ENCODE measurements at places on chromosomes 5 and 9. TPM values are rescaled to one million over a fixed set of nuclear protein-coding genes. Genes with fewer than 3 reads are reported as not detected.

GRCh38 chr5:124866355-124867136 is 120.1 kb upstream of the ZNF608 start:
- H3K4me3 ChIP-seq, result no peak overlapping the region
- H3K27ac ChIP-seq, result no peak overlapping the region
- no peaks in the 10 kb centered on the region for H3K27me3 ChIP-seq
- H3K36me3 ChIP-seq, result no peaks in the 10 kb centered on the region

DNA sequence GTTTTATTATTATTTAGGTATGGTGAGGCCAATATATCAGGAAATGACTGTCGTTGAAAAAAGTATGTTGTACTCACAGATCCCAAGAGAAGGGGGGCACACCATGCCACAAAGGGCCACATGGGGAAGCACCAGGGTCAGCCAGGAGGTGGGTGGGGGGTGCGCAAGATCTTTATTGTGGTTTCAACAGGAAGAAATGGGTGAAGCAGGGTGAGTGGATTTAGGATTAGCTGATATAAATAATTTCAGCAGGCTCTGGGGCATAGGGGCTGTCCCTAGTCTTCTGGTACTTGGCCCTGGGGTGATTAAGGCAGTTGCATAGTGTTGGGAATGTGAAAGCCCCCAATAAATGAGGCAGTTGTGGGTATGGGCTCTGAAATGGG is 8.6 kb downstream of the PDCD1LG2 start:
- no peaks in the 10 kb centered on the region for H3K27me3 ChIP-seq
- no peak for DNase-seq
- H3K4me1 ChIP-seq, result no peaks in the 10 kb centered on the region
- H3K4me3 ChIP-seq, result no peak overlapping the region

DNA sequence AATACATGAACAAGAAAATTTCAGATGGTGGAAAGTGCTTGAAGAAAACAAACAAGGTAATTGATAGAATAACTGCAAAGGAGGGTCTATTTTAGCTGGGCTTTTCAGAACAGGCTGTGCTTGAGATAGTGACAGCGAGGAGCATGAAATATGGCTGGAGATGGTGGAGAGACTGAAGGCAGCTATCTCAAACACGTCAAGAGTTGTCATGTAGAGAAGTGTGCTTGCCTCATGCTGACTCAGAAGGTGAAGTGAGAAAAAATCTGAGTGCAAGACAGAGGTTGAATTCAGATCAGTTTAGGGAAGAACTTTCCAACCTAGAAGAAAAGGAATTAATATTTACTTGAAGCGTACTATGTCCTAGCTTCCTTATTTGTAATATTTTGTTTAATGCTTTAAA is 115.5 kb upstream of the RANBP3L start:
- H3K27ac ChIP-seq, result no peak overlapping the region
- no peak for DNase-seq
- H3K27me3 ChIP-seq, result no peaks in the 10 kb centered on the region
- no peaks in the 10 kb centered on the region for H3K4me1 ChIP-seq

- no peaks in the 10 kb centered on the region for H3K4me1 ChIP-seq
- no peak overlapping the region for H3K4me3 ChIP-seq
- H3K27me3 ChIP-seq, result no peaks in the 10 kb centered on the region
- DNase-seq, result no peak
- H3K36me3 ChIP-seq, result no peaks in the 10 kb centered on the region
- H3K27ac ChIP-seq, result no peak overlapping the region
These were observed 357.7 kb downstream of the ARRDC3 start for GRCh38 chr5:91025449-91025848.

DNA sequence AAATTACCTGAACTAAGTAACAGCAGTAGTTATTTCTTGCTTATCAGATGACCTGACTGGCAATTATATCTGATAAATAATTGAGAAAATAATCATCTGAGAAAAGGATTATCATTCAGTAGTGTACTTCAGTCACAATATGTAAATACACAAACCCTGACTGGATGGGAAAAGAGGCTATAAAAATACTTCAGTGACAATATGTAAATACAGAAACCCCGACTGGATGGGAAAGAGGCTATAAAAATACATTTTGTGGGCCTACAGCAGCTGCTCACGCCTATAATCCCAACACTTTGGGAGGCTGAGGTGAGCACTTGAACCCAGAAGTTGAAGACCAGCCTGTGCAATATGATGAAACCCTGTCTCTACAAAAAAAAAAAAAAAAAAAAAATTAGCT is 11.1 kb downstream of the UBAP2 start:
- H3K27me3 ChIP-seq, result no peaks in the 10 kb centered on the region
- no peaks in the 10 kb centered on the region for H3K4me1 ChIP-seq
- no peak overlapping the region for H3K4me3 ChIP-seq
- no peak overlapping the region for H3K27ac ChIP-seq

- no peak for DNase-seq
- H3K27me3 ChIP-seq, result no peaks in the 10 kb centered on the region
- no peak overlapping the region for H3K4me3 ChIP-seq
- H3K27ac ChIP-seq, result no peak overlapping the region
- H3K4me1 ChIP-seq, result no peaks in the 10 kb centered on the region
These were observed 156.4 kb upstream of the RUSC2 start for GRCh38 chr9:35333551-35333950.

The NRG2 gene
- 0.80 TPM for total RNA-seq

The RAB3C gene
- total RNA-seq, result 2.7 TPM

Measured in Peyer's patch (tissue), 4 donors.